ENCODE measurements at places on chromosomes 4 and X.

GRCh38 chrX:39309721-39310152, 508.5 kb downstream of the MID1IP1 start:
- DNase-seq, result no peak

DNA sequence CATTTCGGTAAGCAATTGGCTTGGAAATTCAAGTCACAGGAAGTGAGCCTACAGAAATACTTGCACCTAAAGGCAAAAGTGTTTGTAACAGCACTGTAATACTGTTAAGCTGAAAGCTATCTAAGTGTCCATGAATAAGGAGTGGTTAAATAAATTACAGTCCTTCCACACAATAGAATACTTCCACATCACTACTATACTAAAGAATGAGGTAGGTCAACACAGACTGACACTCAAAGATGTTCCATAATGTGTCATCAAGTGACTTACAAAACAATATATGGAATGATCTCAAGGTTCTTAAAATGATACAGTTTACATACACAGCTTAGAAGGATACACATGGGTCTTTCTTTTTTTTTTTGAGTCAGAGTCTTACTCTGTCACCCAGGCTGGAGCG, 27.0 kb downstream of the SLC10A6 start:
- no peak for DNase-seq

GRCh38 chr4:138311771-138312535, 69.8 kb upstream of the SLC7A11 start:
- DNase-seq, result no peak

DNA sequence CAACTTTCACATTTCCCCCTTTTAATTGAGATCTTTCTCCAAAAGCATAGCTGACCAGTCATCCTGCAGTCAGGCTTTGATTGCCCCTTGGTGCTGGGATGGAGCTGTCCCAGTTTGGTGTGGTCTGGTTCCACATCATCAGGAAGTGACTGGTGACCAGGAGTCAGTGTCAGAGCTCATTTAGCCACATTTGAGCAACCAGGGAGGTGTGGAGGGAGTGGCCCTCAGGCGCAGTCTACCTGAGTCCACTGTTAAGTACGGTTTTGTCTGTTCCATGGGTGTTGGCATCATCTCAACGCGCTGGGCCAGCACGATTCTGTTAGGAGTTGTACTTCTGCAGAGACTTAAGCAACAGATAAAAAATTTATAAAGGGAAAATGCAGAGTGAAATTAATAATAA, 52.6 kb downstream of the RGS12 start:
- DNase-seq, result no peak

GRCh38 chr4:153257991-153258390, 53.7 kb downstream of the TRIM2 start:
- DNase-seq, result peak; percentile 46

GRCh38 chr4:1010395-1011021, 918 bp upstream of the FGFRL1 start:
- DNase-seq, result no peak

DNA sequence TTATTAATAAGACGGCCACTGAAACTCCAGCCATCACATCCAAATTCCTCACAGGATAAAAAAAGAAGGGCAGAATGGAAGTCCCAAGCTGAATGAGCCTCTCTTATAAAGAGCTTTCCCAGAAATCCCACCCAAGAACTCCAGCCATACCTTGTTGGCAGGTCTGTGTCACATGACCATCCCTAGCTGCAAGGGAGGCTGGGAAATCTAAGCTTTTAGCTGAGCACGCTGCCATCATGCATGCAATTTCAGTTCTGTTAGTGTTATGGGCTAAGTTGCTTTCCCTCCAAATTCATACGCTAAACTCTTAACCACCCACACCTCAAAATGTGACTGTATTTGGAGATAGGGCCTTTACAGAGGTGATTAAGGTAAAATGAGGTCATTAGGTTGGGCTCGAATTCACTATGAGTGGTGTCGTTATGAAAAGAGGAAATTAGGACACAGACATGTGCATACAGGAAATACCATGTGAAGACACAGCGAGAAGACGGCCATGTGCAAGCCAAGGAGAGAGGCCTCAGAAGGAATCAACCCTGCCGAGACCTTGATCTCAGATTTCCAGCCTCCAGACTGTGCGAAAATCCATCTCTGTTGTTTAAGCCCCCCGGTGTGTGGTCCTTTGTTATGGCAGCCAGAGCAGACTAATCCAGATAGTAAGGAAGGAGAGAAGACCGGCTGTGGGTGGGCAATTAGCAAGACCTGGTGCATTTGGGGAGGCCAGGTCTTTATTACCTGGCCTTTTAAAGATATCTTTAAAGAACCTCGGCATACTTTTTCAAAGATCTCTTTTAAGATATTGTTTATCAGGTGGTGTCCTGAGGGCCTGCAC, 317.6 kb downstream of the BCOR start:
- no peak for DNase-seq

- DNase-seq, result no peak
Measured at GRCh38 chrX:48919360-48919841, 577 bp upstream of the PIM2 start.

GRCh38 chrX:146055733-146056132, 238.1 kb downstream of the SLITRK2 start:
- DNase-seq, result no peak

- DNase-seq, result no peak
Measured at GRCh38 chr4:161762796-161763195, 401.0 kb downstream of the FSTL5 start.

DNA sequence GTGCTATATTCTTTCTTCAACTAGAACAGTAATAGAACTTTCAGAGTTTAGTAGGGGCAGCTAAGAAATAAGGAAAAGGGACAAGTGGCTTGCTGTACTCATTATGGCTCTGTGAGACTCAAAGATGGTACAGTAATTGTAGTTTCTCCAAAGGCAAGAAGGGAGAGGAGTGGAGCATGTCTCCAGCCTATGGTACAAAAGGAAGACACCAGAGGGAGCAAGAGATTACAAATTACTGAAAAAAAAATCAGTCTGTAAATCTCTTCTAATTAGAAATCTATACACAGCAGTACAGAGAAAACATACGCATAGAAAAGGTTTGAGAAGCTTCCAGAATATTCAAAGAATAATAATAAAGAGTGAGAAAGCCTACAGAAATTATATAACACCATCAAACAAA, 61.4 kb downstream of the KLHL4 start:
- no peak for DNase-seq

- no peak for DNase-seq
Measured at GRCh38 chr4:52799813-52800212, 48.6 kb upstream of the ERVMER34-1 start.

GRCh38 chr4:8037150-8037769, 97.6 kb upstream of the AFAP1 start:
- DNase-seq, result no peak

- no peak for DNase-seq
Measured at GRCh38 chr4:110475881-110476818, at the start of gene ENPEP. TSS of gene ENPEP (plus strand) at chr4:110476155. CDS start at chr4:110476415, 260 bp downstream.

- DNase-seq, result no peak
Measured at GRCh38 chr4:99190336-99190735, 28.7 kb downstream of the ADH6 start.

DNA sequence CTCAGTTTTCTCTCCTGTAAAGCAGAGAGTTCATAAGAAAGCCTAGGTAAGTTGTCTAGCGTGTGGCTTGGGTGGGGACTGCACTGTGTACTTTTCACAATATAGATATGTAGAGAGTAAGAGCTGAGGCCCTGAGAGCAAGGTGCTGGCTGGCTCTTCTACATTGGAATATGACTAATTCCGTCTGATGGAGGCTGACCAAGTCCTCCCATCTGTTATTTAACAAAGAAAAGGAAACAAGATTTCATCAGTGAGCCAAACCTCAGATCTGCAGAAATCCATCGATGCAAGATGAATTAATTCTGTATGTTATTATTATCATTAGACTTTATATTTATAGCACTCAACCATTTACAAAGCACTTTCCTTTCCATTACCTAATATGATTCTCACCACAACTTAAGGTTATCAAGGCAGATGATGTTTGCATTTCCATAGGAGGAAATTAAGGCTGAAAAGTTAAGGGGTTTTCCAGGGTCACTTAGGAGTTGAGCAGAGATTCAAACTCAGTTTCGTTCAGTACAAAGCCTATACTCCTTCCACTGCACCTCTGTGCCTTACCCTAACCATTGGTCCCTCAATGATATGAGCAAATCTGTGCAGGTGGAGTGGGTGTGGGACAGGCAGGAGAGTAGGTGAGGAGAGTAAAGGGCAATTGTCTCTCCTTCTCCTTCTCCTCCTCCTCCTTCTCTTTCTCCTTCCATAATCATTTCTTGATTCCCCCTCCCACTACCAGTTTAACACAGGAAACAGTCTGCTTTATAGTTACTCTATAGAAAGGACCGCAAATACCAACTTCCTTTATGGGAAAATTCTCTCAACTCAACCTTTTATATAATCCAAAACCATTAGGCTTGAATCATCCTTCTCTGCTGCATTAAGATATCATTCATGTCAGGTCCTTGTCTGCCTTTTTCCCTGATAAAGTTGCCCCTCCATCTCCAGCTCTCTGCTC, 27.6 kb upstream of the SRD5A3 start:
- DNase-seq, result no peak

DNA sequence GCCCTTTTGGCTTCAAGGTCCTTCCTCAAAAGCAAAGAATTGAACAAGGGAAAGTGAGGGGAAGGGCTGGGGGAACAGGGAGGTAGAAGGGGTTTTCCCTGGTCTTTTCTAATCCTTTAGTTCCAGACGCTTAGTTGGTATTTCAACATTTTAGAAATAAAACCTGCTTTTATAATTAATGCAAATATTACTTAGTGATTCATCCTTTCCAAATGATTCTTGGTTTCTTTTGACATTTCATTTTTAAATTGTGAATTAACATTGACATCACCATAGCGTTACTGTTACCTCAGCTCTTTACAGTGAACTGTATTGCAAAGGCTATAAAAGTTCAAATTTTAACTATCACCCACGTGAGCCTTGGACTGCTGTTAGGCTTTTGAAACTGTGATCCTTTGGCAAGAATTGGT, 20.9 kb downstream of the NFKB1 start:
- DNase-seq, result no peak

GRCh38 chr4:93710101-93710846, 118.3 kb upstream of the ATOH1 start:
- no peak for DNase-seq

DNA sequence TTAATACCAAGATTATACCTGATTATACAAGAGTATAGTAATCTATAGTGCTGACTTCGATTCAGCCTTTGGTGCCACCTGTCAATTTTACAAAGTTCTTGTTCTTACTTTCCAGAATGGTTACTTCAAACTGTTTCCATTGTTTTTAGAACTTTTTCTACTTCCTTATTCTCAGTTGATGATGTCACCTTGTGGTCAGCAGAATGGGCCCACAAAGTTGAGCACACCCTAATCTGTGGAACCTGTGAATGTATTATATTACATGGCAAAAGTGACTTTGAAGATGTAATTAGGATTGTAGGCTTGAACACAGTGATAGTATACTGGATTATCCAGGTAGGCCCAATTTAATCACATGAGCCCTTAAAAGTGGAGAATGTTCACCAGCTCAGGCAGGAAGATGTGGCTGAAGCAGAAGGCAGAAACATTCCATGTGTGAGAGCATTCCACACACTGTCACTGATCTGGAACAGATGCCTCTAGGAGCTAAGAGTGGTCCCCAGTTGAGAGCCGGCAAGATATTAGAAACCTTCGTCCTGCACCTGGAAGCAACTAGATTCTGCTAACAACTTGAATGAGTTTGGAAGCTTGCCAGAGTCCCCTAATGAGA, 6.3 kb upstream of the SGMS2 start:
- no peak for DNase-seq

DNA sequence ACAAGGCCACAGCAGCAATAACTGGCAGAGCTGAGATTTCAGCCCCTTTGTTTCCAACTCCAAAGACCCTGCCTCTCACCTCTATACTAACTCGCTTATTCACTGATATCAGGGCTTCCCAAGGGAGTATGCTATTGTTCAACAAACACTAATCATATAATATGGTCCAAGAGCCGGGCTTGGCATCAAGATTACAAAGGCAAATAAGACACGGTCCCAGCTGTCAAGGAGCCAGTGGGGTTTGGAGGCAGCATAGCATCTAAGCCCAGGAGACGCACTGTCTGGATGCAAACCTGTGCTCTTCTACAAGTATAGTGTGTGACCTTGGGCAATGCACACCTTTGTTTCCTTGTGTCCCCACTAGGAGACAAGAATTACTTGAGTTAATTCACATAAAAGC, 28.7 kb downstream of the PAPSS1 start:
- no peak for DNase-seq

DNA sequence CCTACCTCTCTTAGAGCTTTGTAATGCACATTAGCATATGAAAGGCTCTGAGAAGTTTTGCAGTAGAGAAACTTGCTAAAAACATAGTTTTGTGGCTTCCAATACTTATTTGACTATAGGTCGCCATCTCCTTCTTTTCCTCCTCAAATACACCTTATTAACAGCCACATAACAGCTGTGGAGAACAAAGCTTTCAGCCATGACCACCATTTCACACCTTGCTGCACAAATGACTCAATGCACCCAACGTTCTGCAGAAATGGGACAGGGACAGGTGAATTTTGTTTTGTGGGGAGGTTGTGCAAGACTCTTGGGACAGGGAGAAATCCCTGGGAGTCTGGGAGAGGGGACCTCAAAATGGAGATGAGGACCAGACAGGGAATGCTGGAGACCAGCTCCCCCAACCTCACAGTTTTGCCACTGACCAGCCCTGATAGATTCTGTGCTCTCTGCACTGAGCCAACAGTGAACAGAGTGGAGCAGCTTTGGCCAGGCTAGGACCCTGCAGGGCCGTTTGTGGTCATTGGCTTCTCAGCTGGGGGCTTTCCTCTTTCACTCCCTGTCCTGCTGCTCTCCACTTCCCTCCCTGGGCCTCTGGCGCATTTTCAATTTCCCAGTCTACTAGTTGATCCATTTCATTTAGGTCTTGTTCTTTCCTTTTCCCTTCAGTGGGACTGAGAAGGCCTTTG, 16.6 kb downstream of the FRMPD3 start:
- DNase-seq, result no peak

DNA sequence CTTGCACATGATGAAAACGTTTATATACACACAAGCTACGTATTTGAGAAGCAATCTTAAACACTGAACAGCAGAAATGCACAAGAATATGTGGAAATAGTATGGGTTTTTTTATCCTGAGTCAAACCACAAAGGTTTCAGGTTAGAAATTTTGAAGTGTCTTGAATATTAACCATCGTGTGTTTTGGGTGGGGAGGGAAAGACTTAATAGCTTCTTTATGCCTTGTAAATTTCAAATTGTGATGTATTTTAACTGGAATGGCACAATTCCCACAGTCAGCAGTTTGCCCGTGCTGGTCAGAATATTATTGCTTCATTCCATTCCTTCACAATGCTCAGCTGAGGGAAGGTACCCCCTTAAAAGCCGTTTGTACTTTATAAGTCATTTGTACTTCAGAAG, 67.4 kb upstream of the WDR1 start:
- no peak for DNase-seq

DNA sequence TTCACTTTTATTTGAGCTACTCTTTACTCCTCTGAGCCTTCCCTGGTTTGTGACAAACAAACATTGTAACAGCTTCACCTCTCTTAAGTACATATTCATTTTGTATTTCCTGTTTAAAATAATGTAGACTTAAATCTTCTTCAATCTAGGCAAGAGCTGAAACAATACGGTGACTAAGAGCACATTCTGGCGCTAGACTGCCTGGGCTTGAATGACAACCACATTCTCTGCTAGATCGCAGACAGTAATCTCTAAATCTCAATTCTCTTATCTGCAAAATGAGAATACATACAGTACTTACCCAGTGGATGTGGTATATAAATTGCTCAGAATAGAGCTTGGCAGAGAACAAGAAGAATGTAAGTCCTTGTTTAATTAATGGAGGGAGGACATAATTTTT, 144.8 kb downstream of the ARAP2 start:
- no peak for DNase-seq

All from NCI-H2081 (cell line).